ENCODE measurements at places on chromosomes 7 and 10.

- no peak for DNase-seq
These were observed 1288.5 kb upstream of the AUTS2 start for GRCh38 chr7:68309806-68310205.

GRCh38 chr7:154296443-154296842 lies 244.2 kb downstream of the DPP6 start:
- no peak for DNase-seq

DNA sequence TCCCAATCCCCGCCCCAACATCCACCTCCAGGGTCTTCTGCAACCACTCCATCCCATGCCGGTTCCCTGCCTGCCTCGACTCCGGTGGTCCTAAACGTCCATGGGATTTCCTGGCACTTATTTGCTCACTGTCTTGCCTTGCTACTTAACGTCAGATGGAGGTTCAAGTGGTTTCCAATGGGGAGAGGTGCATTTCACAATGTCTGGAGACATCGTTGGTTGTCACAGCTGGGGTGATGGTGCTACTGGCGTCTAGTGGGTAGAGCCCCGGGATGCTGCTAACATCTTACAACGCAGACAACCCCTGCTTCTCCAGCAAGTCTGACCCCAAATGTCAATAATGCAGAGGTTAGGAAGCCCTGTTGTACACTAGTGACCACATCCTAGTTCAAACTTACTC lies 82.9 kb upstream of the ANLN start:
- no peak for DNase-seq

DNA sequence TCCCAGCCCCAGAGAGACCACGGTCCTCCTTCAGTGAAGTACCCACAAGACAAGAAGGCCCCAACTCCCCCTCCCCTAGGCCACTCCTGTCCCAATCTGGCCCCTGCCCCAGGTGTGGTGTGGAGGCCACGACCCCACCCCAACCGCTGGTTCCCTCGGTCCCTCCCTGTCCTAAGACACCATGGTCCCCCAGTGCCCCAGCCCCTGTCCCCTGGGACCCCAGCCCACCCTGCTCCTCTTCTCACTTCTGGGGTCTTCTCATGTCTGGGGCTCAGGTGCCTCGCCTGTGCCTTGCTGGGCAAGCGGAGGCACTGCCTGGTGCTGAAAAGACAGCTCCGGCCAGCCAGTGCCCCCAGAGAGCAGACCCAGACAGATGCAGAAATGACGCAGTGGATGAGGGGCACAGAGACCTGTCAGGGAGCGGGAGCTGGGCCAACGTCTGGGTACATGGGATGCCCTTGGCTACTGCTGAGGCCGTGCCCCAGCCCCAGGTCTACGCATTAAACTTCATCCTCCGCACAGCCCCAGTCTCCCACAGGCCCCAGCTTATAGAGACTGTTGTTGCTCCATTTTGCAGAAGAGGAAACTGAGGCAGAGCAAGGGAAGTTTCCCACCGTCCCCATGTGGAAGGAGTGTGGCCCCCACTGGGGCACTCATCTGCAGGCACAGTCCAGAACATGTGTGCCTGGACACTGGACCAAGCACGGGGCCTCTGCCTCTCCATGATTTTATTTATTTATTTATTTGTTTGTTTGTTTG lies 14.8 kb downstream of the GRIFIN start:
- no peak for DNase-seq

DNA sequence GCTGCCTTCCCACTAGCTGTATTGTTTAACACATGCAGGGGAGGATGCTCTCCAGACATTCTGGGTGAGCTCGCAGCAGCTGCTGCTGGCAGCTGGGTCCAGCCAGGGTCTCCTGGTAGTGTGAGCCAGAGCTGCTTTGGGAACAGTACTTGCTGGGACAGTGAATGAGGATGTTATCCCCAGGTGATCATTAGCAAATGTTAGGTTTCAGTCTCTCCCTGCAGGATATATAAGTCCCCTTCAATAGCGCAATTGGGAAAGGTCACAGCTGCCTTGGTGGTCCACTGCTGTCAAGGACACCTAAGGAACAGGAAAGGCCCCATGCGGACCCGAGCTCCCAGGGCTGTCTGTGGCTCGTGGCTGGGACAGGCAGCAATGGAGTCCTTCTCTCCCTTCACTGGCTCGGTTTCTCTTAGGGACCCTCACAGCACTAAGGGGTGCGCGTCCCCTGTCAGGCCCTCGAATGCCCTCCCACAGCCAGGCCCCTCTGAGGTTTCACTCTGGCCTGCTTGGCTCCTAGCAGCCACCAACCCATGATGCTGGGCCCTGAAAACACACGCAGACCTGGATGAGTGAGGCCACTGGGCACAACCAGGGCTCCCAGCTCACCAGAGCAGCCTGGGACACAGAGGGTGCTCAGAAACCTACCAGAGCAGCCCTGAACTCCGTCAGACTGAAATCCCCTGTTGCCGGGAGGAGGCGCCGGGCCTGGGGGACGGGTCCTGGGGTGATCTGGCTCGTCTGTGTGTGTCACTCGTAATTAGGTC lies 173.0 kb upstream of the LANCL2 start:
- no peak for DNase-seq

GRCh38 chr7:11327633-11328032 lies 354.0 kb downstream of the PHF14 start:
- no peak for DNase-seq

- DNase-seq: no peak
These were observed 730.0 kb upstream of the VSTM2A start for GRCh38 chr7:53812135-53812534.

- DNase-seq: no peak
These were observed 123.1 kb downstream of the NRBF2 start for GRCh38 chr10:63256009-63256773.

DNA sequence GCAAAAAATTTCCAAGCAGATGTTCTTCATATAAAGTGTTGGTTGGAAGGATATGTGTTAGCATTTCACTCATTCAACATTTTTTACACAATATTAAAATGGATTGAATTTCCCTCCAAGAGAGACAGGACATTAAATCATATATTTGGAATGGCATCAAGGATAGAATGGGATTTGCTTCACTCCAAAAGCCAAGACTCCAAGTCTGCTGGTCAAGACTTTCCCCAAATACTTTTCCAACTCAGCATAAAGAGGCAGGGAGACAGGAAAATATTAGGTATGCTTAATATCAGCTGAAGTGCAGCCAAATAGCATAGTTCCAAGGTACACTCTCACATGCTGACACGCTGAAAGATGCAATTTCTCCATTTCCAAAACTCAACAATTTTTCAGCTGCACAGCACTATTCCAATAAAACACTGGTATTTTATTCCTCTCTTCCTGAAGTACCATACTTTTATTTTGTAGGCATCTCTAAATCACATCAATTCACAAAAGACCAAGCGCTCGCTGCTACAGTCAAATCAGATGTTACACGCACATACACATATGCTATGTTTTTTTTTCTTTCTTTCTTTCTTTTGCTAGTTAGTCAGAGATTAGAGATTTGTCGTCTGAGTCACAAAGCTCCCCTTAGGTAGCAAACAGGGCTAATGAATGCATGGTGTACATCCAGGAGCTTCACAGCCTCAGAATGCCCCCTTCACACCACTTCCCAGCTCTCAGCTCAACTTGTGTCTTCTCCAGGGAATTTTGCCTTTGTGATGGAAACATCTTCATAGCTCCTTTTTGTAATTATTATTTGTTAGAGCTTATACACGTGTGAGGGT lies 1033.8 kb upstream of the AUTS2 start:
- no peak for DNase-seq

- DNase-seq: no peak
These were observed 110.8 kb downstream of the TPK1 start for GRCh38 chr7:144725070-144725469.

DNA sequence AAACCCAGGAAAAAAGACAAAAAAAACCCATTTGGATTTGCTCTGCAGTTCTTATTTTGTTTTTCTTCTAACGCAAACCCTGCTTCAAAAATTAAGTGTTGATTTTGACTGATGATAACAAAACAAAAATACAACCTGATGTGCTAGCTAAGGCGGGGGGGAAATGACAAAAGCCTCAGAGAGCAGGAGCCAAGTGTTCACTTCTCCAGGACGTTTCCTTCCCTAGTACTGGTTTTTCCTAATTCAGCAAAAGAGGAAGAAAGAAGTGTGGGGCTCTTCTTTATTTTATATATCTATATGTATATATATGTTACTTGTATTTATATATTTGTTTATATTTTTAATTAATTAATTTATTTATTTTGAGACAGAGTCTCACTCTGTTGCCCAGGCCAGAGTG lies 28.0 kb downstream of the SNX10 start:
- DNase-seq: no peak

All from cortex of kidney (tissue), 1 donor.